ENCODE measurements at places on chromosomes 12 and 14.

DNA sequence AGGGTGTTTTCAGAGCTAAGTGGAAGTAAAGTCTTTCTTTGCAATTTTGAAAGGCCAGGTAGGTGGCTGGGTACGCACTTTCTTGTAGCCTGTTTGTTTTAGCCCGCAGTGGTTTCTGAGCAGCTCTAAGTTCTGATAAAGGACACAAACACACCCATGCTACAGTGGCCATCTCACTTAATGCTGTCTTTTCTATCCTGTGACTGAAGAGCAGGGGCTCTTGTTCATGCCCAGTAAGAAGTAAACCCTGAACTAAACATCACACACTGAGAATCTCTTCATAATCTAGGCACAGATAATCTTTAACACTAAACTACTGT lies 427.2 kb downstream of the RAD51B start:
- no peak for DNase-seq

- DNase-seq, result no peak
These were observed 114.4 kb downstream of the ZFP36L1 start for GRCh38 chr14:68678471-68678870.

DNA sequence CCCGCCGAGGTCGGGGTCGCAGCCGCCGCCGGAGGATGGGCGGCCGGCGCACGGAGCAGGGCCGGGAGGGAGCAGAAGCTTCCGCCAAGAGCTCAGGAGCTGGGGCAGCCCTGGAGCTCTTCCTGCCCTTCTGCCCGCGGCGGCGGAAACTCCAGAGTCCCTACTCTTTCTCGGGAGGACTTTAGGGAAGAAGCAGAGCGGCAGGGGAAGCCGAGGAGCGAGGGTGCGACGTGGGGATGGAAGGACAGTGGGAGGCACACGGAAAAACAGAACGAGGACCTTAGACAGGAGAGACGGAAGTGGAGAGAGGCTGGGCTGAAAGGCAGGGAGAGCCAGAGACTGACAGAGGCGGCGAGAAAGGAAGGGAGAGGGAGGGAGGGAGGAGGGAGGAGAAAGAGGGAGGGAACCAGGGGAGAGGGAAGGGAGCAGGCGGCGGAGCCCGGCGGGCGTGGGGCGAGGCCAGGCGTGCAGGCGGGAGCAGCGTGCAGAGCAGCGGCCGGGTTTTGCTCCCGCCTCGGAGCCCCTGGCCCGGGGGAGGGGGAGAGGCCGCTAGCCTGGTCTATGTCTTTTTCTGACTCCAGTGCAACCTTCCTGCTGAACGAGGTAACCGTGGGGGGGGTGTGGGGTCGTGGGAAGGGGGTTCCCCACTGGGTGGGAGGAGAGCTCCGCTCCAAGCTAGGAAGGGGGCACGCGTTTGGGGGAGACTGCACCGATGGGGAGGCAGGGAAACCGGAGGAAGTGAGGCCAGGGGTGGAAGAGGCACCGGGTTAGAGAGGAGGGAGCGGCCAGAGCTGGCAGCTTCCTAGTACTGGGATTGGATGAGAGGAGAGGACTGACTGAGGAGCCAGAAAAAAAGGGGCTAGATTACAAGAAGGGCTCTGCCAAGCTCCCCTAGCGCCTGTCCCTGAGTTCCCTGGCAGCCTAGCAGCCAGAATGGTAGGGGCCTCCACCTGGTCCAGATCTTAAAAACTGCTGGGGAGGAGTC lies 2.9 kb upstream of the CACNB3 start:
- no peak for DNase-seq

- DNase-seq, result no peak
These were observed 14.6 kb upstream of the NR4A1 start for GRCh38 chr12:52036587-52037171.

GRCh38 chr12:42957136-42957535 lies 367.6 kb upstream of the PRICKLE1 start:
- no peak for DNase-seq

- DNase-seq, result no peak
These were observed 16.5 kb upstream of the IFT81 start for GRCh38 chr12:110107369-110108281.

DNA sequence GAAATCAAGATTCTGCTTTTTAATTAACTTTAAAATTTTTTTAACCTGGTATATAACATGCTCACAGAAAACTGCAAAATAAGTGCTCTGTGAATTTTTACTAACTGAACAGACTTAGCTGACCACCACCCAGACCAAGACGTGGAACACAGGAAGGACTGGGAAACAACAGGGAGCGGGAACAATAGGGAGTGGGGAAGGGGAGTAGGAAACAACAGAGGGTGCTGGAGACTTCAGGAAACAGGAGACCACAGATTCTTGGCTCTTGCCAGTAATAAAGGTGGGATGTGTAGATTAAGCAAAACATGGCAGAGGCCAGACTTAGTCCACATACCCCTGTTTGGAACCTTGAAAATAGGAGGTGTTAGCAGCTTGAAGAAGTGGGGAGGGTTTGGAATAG lies 51.4 kb upstream of the TMCC3 start:
- DNase-seq, result no peak
